T-cell (primary cell): ENCODE measurements at places on chromosomes 5 and 9.

DNA sequence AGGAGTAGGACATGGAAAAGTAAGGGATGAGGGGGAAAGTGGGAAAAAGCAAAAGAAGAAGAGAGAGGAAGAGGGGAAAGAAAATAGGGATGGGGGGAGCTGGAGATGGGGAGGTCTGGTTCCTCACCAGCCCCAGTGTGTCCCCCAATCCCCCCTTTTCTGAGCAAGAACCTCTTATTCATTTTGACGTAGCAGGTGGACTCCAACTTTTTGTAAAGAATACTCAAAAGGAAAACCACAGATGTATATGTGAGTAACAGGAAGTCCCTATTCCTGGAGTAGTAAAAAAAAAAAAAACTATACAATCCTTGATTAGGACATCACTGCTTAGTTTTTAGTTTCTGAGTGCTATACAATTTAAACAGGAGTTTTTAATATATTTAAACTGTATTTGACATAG lies 3.9 kb upstream of the CFAP95 start:
- DNase-seq = no peak

- no peak for DNase-seq
Measured at GRCh38 chr9:5110867-5111681, 74.4 kb downstream of the INSL6 start.

GRCh38 chr5:181246276-181247049 lies 2.8 kb upstream of the RACK1 start:
- DNase-seq = peak; percentile 26

GRCh38 chr9:95506678-95507463 lies 9.9 kb downstream of the PTCH1 start:
- DNase-seq = no peak

DNA sequence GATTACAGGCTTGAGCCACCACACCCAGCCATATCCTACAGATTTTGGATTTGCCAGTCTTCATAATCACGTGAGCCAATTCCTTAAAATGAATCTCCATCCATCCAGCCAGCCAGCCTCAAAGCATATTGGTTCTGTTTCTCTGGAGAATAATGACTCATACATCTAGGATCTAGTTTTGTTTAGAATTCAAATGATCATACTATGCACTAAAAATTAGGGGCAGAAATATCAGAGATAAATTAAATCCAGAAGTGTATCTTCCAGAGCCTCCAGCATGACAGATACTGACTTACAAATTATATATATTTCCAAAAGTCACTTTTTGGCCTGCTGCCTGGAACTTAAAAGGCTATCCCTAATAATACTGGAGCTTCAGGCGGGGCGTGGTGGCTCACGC lies 119.1 kb upstream of the NR5A1 start:
- no peak for DNase-seq

- no peak for DNase-seq
Measured at GRCh38 chr5:58048185-58048925, 411.5 kb downstream of the PLK2 start.

GRCh38 chr5:155839251-155840037 lies 487.5 kb upstream of the SGCD start:
- DNase-seq = no peak

GRCh38 chr5:84286662-84287061 lies 98.0 kb downstream of the EDIL3 start:
- DNase-seq = no peak

DNA sequence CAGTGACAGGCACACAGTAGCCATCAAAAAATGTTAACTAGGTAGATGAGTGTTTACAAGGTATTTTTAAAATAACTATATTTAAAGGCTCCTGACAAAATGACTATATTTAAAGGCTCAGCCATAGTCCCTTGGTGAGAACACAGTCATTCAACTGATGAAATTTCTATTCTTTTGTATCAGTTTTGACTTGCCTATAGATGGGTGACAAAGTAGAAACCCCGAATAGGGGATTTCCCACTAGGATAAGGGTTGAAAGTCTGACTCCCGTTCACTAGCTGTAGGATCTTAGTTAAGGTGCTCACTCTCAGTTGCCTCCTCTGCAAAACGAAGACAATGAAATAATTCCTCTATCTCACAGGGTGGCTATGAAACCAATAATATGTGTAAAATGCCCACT lies 218.2 kb downstream of the TSSK1B start:
- no peak for DNase-seq

GRCh38 chr5:36407396-36407795 lies 105.7 kb upstream of the RANBP3L start:
- DNase-seq = no peak

GRCh38 chr9:136259517-136259813 lies 13.9 kb upstream of the QSOX2 start:
- DNase-seq = no peak

GRCh38 chr9:86978413-86978812 lies 31.1 kb upstream of the GAS1 start:
- no peak for DNase-seq

DNA sequence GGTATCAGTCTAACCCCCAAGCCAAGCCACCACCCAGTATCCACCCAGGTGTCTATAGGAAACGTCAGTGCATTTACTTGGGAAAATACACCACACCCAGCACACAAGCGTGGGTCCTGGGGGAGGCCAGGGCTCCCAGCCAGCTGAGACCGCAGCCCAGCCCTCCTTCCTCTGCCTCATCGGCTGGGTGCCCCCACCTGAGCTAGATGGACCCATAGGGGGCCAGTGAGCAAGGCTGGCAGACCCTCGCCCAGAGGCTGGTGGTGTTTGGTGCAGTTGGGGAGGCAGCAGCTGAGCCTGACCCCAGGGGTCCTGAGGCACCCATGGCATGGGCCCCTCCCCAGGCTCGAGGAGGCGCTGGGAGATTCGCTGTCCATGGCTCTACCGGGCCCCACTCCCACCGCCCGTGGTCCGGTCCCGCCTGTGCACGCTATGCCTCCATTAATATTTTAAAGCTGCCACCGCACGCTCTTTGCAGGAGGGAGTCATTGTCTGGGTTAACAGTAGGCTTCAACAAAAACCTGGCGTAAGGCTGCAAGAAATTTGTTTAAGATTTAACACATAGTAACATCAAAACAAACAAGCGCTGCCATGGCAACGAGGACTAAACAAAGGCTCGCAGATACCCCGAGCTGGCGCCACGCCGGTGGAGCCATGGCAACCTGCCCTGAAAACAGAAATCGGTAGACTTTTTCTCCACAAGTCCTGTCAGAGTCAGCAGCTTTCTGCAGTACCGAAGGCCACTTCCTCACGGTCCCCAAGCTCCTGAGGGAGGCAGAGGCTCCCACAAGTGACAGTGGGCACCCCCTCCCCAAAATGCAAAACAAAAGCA lies 20.6 kb downstream of the TPPP start:
- DNase-seq = peak; percentile 79

GRCh38 chr9:99041618-99042017 lies 63.3 kb upstream of the TGFBR1 start:
- no peak for DNase-seq

GRCh38 chr9:81611664-81612063 lies 77.7 kb downstream of the TLE1 start:
- DNase-seq = no peak

DNA sequence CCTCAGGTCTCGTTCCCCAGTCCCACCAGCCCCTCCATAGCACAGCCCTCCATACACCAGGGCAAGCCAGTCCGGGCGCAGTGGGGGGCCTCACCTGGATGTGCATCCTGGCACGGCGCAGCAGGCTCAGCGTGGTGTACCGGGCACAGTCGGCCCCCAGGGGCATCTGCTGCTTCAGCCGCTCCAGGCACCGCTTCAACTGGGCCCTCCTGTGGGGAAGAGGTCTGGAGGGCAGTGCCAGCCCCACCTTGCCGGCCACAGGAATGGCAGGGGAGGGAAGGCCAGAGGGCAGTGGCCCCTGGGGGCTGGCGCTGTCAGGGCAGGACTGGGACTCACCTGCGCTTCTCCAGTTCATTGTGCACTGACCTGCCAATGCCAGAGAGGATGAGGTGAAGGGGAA lies 1.4 kb downstream of the MXD3 start:
- no peak for DNase-seq

GRCh38 chr5:104778-105296 lies 12.9 kb downstream of the PLEKHG4B start:
- no peak for DNase-seq

DNA sequence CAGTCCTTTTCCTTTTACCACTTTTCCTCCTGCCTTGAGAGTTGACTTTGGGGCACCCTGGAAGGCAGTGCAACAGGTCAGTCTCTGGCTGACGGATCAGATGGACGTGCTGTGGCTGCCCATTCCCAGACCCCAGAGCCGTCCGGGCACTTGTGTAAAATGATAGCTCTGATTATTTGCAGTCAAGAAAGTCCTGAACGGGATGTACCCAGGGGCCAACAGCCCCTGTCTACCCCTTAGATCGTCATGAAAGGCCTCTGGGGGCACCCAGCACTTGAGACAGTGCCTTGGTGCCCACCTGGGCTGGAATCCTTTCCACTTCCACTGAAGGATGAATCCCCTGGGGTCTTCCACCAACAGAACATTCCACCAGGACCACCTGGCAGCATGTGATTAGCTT lies 17.7 kb upstream of the ANGPTL2 start:
- no peak for DNase-seq

DNA sequence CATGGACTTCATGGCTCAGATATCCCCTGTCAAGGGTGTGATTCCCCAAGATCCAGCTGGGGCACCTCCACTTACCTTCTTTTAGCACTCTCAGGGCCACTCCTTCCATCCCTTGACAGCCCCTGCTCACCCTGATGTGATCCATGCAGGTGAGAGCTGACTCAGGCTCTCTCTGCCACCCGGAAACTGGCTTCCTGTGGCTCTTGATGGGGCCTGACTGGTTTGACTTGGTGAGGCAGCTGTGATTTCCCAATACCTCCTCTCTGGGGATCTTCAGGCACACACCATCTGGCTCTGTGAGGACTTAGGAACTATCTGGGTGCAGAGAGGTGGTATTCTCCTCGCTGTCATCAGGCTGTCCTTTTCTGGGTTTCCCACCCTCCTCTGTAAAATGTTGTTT lies 7.9 kb upstream of the FAT2 start:
- DNase-seq = no peak

- DNase-seq = no peak
Measured at GRCh38 chr5:124907098-124907644, 160.7 kb upstream of the ZNF608 start.

GRCh38 chr9:81132318-81132717 lies 557.0 kb downstream of the TLE1 start:
- no peak for DNase-seq
